ENCODE measurements at places on chromosomes 6 and 20.

DNA sequence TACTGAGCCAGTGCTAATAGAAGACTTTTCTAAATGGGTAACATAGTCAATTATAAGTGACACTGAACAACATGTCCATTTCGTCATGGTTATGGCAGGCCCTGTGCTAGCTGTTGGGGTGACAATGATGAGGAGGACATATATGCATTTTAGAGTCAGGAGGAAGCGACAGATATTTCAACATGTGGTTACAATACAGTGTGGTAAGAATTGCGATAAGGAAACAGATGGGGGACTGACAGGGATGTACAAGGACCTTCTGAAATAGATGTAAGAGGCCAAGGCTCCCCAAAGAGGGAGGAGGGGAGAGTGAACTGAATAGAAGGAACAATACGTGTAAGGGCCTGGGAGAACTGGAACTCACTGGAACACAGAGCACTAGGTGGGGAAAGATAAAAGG lies 11.7 kb downstream of the MMP24 start:
- no peak for DNase-seq

DNA sequence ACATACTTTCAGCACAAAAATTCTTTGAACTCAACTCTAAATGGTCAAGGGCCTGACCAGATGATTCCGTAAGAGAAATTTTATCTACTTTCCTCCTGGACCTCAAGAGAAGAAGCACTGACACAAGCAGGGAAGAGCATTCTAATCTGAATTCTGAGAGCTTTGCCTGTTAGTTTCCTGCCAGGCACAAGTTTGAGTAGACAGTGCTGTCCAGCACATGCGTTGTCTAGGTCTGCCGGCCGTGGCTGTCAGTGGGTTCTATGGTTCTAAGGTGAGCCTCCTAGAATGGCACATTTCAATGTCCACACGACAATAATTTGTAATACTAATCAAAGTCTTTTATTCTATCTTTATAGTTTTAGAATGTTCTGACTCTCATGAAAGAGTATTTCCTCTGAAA lies 91.9 kb downstream of the RFPL4B start:
- no peak for DNase-seq

- DNase-seq = no peak
These were observed at the start of gene GLYATL3 for GRCh38 chr6:49499623-49500022. Gene GLYATL3 (plus strand): TSS chr6:49499923. CDS start chr6:49511991, 12,068 bp downstream.

DNA sequence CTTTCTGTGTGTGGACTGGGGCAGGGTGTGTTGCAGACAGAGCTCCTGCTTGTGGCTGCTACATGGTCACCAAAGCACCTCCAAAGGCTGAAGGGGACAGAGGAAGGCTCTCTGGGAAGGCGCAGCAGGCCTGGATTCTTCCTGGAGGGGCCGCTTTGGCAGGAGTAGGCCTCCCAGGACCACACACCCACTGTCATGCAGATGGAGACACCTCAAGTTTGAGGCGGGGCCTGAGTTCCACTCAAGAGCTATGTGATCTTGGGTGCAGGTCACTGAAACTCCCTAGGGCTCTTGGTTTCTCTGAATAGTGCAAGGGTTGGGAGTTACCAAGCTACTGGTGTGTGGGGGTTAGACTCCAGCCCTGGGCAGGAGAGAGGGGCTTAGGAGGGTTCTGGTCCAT lies 27.9 kb downstream of the EFCAB8 start:
- DNase-seq = no peak

Measured in right forelimb (tissue), 1 donor.